Right ventricle myocardium inferior (tissue), 1 donor: ENCODE measurements at places on chromosomes 7 and 10. TPM values are rescaled to one million over a fixed set of nuclear protein-coding genes. Genes with fewer than 3 reads are reported as not detected.

DNA sequence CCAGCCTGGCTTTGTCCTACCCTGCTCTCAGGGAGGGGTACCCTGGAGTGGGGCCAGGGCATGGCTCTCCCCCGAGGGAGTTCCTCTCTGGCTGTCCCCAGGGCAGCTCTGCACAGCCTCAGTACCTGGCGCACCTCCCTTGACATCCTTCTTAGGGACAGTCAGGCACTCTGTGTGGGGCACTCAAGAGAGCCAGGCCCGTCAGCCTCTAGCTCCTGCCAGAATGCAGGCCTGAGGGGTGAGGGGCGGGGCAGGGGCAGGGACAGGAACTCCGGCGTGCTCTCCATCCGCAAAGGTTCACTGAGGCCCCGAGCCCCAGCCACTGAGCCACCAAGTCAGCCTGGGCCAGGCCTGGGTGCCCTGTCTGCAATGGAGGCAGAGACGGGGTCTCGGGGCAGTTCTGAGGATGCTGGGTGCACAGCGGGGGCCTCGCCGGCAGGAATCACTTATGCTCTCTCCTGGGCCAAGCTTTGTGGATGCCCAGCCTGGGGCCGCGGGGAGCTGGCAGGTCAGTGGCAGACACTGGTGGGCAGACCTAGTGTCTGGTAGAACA is 10.1 kb downstream of the LIMK1 start:
- DNase-seq = no peak

- no peak for DNase-seq
Measured at GRCh38 chr10:31584098-31584631, 265.1 kb downstream of the ZEB1 start.

- DNase-seq = no peak
Measured at GRCh38 chr7:45363669-45364068, 206.1 kb downstream of the RAMP3 start.

GRCh38 chr7:50396856-50397255 is 53.3 kb downstream of the FIGNL1 start:
- DNase-seq = no peak

- DNase-seq = no peak
Measured at GRCh38 chr7:150511048-150511447, 3.6 kb upstream of the GIMAP7 start.

DNA sequence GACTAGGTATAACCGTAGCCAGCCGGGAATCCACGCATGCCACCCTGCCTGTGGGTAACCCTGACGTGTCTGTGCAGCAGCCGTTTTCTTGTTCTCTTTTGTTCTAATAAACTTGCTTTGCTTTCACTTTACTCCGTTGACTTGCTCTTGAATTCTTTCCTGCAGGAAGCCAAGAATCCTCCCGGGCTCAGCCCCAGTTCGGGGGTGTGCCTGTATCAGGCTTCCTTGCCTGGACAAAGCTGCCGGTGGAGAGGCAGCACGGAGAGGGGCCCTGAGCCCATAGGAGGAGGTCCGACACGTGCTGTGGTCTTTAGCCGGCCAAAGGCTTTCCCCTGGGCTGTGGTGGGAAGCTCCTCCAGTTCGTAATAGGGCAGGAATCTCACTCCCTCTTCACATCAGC is 256.5 kb upstream of the PPP2R2D start:
- DNase-seq = no peak

DNA sequence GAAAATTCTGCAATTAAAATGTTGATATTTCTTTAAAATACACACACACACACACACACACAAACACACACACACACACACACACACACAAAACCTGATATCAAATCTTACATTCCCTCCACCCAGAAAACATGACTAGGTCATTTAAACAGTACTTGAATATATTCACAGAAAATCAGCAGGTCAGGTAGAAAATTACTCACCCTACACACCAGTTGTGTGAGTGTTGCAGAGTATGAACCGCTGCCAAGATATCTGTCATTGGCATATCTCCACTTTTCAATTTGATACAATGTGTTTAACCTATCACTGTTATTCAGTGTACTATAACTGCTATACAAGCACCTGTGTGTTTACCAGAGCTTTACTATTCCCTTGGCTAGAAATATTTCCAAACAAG is 283.6 kb upstream of the LRRTM3 start:
- DNase-seq = no peak

- no peak for DNase-seq
Measured at GRCh38 chr10:49309691-49310411, 10.9 kb downstream of the C10orf71 start.

DNA sequence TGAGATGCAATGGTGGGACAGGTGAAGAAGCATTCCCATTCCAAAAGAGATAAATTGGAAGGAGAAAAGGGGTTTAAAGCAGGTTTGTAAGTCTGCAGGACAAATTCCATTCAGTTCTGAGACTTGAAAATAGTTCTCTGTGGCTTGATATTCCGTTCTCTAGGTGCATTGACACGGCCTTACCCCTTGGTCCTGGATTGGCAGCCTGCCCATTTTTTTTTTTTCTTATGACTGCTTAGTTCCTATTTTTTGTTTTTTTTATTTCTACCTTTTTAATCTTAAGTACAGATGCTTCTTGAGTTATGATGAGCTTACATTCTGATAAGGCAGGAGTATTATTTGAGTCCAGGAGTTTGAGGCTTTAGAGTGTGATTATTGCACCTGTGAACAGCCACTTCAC is 70.6 kb downstream of the MLLT10 start:
- DNase-seq = no peak

DNA sequence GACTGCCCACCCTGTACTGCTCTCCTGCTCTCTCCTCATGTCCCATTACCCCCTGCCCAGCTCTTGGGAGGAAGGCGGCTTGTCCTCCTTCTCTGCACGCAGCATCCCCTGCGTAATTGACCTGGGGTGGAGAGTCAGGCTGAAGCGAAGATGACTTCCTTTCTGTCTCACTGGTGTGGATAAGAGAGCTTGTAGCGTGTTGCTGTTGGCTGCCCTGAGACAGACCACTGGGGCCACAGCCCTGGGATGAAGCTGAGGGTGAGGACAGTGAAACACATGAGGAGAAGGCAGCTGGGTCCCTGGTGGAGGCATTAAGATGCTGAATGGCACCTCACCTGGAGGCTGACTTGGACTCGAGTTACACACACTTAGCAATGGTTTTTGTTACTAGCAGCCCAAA is 310.3 kb upstream of the ZNF32 start:
- no peak for DNase-seq

DNA sequence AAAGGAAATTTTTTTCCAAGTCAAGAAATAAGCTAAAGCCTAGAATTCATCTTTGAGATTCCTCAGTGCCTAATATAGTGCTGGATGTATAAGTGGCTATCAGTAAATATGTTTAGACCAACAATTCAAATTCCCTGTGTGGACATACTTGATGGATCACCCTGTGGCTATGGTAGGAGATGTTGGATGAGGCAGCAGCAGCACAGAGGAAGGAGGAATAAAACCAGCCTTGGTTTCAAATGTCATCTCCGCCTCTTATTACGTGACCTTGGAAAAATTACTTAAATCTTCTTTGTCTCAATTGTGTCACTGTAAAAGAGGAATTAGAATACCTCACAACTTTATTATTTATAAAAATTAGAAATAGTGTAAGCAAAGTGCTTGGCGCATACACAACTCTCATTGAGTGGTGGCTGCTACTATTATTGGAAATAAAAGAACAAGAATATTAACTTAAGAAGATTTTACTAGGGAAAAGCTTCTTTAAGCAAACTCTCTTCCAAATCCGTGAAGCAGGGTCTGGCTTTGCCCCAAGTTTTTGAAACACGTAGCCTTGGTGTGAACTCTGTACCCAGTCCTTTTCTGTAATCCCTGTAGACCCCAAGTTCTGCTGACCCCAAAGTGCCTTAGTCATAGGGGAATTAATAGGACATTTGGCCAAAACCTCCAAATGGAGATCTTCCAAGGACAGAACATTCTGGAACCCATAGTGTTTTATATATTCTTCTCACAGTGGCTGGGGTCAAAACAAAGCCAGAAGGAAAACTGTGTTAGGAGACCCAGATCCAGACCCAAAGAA is 283.8 kb downstream of the PTEN start:
- DNase-seq = no peak

- DNase-seq = no peak
Measured at GRCh38 chr10:110972231-110973134, 53.1 kb downstream of the SHOC2 start.

DNA sequence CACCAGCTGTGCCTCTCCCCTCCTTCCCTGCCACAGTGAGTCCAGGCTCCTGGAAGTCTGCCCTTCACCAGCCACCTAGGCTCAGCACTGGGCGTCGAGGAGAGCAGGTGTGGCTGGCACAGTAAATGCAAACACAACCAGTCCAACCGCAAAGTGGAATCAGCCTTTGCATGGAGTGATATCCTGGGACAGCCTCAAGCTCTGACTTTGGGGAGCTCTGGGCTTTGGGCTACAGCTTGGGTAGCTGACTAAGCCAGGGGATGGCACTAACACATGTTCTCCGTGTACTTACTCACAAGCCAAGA is 312.4 kb downstream of the KCNMA1 start:
- no peak for DNase-seq

DNA sequence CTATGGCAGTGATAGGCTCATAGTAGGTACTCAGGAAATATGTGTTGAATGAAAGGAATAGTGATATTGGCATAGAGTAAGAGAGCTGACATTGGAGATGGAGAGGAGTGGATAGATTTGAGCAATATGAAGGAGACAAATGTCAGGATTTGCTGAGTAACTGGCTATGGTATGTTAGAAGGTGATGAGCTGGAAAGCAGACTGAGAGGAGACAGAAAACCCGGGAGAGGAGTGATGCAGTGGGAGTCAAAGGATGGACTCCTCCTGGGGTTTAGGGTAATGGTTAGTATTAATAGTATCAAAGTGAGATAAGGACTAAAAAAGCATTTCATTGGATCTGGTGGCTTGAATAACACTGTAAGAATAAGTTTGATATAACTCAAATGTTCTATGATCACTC is 64.8 kb downstream of the CD36 start:
- DNase-seq = no peak

DNA sequence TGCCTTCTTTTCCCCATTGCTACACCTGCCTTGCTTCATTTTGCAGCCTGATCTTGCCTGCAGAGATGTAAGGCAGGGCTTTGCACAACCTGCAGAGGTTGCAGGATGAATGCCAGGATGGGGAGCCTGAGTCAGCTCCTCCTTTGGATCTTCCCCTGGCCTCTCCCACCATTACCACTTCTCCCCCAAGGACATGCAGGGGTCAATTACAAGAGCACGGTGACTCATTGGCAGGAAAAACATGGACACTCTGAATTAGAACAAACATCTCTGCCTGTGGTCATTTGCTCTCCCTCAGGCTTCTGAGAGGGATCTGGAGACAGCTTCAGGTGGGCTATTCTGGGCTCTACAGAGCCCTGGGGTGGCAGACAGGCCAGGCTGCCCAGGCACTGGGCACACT is 89.2 kb downstream of the HERPUD2 start:
- DNase-seq = no peak

- DNase-seq = no peak
Measured at GRCh38 chr7:80480566-80480965, 31.3 kb downstream of the GNAT3 start.

- no peak for DNase-seq
Measured at GRCh38 chr10:129662426-129662825, 195.4 kb downstream of the MGMT start.

DNA sequence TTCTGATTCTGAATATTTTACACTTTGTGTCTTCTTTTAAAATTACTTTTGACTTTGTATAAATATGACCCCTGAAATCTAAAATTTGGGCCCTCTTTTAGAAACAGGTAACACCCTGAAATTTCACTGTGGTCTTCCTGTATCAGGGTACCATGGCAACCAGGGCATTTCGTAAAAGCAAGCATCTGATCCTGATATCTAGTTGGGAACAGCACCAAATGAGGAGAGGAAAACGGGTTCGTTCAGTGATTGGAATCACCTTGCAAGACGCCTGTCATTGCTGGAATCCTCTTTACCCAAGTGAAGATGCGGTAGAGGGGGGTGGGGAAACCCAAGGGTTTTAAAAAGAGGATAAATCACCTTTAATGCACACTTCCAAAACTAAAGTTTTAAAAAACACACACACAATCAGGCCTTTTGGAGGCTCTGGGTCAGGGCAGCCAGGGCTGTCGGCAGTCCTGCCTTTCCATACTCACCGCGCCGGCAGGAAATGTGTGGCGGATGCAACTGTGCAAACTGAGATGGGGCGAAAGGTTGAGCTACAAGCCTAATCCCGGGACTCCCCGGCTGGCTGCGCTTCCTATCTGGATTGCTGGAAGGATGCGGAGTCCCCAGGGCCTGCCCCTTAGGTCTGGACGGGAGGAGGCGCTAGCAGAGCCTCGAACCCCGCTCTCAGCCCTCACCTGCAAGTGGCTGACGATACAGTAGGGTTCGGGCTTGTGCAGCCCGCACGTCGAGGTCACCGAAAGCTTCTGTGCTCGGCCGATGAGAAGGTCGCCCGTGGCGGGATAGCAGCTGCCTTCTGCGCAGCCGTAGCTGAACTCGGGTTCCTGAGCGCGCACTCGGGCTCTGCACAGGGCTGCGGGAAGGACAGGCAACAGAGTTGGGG is 1.8 kb downstream of the LAMB1 start:
- DNase-seq = peak; percentile 81

GRCh38 chr7:100348805-100349204 is 9.1 kb upstream of the PILRB start:
- no peak for DNase-seq

DNA sequence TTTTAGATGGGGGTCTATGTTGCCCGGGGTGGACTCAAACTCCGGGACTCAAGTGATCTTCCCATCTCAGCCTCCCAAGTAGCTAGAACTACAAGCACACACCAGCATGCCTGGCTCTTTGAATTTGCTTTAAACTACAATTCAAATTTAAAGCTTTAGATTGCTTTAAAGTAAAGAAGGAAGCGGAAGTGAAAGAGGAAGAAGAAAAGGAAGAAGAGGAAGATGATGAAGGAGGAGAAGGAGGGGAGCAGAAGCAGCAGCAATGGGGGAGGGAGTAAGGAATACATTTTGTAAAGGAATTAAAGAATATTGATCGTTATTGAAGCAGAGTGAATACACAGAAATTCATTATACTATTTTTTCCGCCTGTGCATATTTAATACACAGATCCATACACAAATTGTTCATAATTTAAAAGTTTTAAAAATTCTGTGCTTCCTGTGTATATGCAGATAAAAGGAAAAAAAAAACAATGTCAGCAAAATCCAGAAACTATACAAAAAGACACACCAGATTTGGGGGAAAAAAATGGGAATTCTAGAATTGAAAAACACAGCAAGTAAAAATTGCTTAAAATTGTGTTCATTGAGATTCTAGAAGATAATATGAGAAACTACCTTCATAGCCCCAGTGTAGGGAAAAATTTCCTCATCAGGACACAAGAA is 60.8 kb upstream of the KCNMA1 start:
- DNase-seq = no peak

- peak; percentile 86 for DNase-seq
Measured at GRCh38 chr10:22620140-22620857, 94.1 kb downstream of the PIP4K2A start.

- DNase-seq = peak; percentile 62
Measured at GRCh38 chr10:1155791-1156615, 99.8 kb downstream of the WDR37 start.

DRGX gene
- total RNA-seq = not detected

HKDC1 gene
- total RNA-seq = not detected

TMEM176A gene
- 31.1 TPM for total RNA-seq

NRG3 gene
- not detected for total RNA-seq

FAM107B gene
- total RNA-seq = 4.2 TPM

TMEM236 gene
- 0.51 TPM for total RNA-seq

TMEM178B gene
- 31.7 TPM for total RNA-seq

HOXA1 gene
- not detected for total RNA-seq

CDK14 gene
- total RNA-seq = 26.3 TPM

SUFU gene
- total RNA-seq = 7.8 TPM

DTX2 gene
- total RNA-seq = 8.0 TPM
